ENCODE measurements at places on chromosomes 1 and 21. TPM values are rescaled to one million over a fixed set of nuclear protein-coding genes. Genes with fewer than 3 reads are reported as not detected.

GRCh38 chr21:15241997-15242736 lies 177.4 kb upstream of the NRIP1 start:
- DNase-seq: no peak
- H3K27ac ChIP-seq: no peak overlapping the region
- H3K4me1 ChIP-seq: peaks cover 6% of the 10 kb centered on the region
- no peak overlapping the region for H3K4me3 ChIP-seq
- H3K27me3 ChIP-seq: no peaks in the 10 kb centered on the region
- no peaks in the 10 kb centered on the region for H3K36me3 ChIP-seq

FAM131C gene
- total RNA-seq: 0.76 TPM

GRCh38 chr1:197750366-197750765 lies 24.9 kb downstream of the DENND1B start:
- no peaks in the 10 kb centered on the region for H3K27me3 ChIP-seq
- no peak overlapping the region for H3K4me3 ChIP-seq
- peaks cover 17% of the 10 kb centered on the region for H3K4me1 ChIP-seq
- H3K27ac ChIP-seq: no peak overlapping the region
- no peak for DNase-seq
- H3K36me3 ChIP-seq: peaks cover 34% of the 10 kb centered on the region

DNA sequence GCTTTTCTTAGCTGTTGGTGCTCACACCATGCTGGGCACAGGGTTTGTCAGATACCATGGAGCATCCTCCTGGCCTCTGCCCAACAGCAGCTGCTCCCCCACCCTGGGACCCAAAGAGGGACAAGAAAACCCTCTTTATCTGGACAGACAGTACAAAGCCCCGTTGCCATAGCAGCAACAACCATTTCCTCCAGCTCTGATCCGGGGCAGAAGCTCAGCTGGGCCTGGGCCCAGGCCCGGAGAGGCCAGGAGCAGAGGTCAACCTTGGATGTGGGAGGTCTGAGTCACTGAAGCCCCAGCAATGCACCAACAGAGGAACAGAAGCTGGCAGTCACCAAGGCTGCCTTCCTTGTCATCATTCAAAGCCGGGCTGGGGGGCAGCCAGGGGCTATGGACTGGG lies 228.4 kb upstream of the POU3F1 start:
- DNase-seq: no peak
- H3K4me1 ChIP-seq: no peaks in the 10 kb centered on the region
- no peak overlapping the region for H3K4me3 ChIP-seq

- H3K27ac ChIP-seq: peak overlapping the region; percentile 60
- H3K36me3 ChIP-seq: no peaks in the 10 kb centered on the region
- H3K4me3 ChIP-seq: no peak overlapping the region
- H3K27me3 ChIP-seq: no peaks in the 10 kb centered on the region
Measured at GRCh38 chr1:47431534-47431933, 6.3 kb upstream of the FOXD2 start.

KCNE2 gene
- not detected for total RNA-seq

DNA sequence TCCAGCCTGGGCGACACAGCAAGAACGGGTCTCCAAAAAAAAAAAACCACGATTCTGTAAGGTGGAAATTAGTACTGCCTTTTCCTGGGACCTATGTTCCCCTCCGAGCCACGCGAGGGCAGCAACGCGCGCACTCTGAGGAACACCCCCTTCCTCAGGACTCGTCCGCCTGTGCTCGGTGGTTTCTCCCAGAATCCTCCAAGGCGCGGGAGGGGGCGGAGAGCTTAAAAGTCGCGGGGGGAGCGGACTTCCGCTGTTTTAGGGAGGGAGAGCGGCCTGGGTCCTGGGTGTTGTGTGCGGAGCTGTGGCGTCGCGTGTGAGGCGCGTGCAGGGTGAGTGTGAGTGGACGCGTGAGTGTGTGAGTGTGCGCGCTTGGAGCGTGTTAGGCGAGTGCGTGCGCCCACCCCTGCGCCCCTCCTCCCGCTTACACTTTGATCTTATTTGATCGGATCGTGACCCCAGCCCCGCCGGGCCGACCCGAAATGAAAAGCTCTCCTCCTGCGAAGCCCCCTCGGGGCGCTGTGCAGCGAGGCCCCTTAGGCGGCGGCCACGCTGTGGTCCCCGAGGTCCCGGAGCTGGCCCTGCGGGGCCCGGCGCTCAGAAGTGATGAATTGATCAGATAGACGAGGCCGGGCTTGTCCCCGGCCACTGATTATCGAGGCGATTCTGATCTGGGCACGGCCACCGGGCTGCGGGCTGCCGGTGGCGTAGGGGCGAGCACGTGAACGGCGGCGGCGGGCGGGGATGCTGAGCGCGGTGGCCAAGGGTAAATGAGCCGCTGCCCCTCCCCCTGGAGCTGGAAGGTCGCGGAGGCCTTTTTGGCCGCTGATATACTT lies 9.6 kb downstream of the TMEM167B start:
- peaks cover 9% of the 10 kb centered on the region for H3K4me1 ChIP-seq
- H3K27me3 ChIP-seq: peaks cover 6% of the 10 kb centered on the region
- DNase-seq: peak; percentile 95

- DNase-seq: no peak
- H3K27ac ChIP-seq: no peak overlapping the region
- no peak overlapping the region for H3K4me3 ChIP-seq
- H3K4me1 ChIP-seq: no peaks in the 10 kb centered on the region
- H3K36me3 ChIP-seq: no peaks in the 10 kb centered on the region
Measured at GRCh38 chr1:234089396-234089795, 184.9 kb downstream of the SLC35F3 start.

DNA sequence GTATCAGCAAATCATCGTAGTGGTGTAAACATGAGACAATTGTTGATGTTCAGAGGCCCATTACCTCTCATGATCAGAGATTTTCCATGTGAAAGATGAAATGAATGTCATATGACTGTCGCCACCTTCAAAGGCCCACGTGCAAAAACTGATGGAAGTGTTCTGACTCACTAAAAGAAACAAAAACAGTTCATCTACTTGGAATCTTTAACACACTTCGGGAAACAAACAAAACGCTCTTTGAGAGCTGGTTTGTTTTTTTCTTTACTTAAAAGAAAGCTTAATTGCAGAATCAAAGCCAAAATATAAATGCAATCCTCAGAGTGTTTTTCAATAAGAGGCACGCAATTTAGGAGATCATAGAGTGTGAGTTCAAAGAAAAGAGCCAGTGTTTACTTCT lies 100.8 kb downstream of the PLPPR4 start:
- H3K4me3 ChIP-seq: no peak overlapping the region
- H3K4me1 ChIP-seq: no peaks in the 10 kb centered on the region
- H3K27me3 ChIP-seq: peaks cover 2% of the 10 kb centered on the region
- H3K27ac ChIP-seq: no peak overlapping the region
- no peaks in the 10 kb centered on the region for H3K36me3 ChIP-seq

LCE2C gene
- total RNA-seq: not detected

TSTD1 gene
- total RNA-seq: not detected

RBM8A gene
- 141 TPM for total RNA-seq

DNA sequence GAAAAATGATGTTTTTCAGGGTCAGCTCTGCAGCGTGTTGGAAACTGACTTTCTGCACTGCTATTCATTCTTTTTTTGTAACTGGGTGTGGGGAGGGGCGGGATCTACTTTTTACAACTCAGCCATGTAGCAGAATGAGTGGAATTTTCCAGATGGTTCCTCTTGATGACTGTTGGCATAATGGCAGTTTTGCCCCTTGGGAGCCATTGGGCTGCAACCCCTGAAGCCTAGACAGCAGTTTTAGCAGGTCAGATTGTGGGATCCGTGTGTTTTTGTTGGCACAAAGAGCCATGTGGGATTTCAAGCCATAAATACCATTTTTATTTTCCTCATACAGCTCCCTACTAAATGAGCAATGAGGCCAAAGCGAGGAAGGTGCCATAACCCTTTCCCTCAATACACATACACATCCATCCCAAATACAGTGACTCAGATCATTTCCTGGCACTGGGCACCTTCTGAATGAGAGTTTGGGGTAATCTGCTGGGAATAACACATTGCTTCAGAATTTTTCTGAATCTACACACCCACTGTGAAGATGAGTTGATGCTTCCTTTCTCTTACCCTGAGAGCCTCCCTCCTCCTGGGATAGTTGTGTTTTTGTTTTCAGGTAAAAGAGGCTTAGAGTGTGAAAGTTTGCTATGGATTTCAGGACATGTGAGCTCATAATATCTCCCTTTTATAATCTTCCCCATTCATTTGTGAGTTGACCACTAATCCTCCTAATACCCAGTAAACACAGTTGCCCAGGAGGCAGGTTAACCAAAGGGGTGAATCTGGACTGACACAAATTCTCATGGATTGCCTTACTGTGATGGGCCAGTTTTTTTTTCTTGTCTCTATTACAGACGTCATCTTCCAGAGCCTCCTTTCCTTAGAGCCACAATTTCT lies 13.1 kb downstream of the S100A10 start:
- H3K4me3 ChIP-seq: no peak overlapping the region
- H3K27ac ChIP-seq: peak overlapping the region; percentile 14
- H3K4me1 ChIP-seq: peaks cover 68% of the 10 kb centered on the region
- peaks cover 50% of the 10 kb centered on the region for H3K36me3 ChIP-seq
- peak; percentile 36 for DNase-seq

DNA sequence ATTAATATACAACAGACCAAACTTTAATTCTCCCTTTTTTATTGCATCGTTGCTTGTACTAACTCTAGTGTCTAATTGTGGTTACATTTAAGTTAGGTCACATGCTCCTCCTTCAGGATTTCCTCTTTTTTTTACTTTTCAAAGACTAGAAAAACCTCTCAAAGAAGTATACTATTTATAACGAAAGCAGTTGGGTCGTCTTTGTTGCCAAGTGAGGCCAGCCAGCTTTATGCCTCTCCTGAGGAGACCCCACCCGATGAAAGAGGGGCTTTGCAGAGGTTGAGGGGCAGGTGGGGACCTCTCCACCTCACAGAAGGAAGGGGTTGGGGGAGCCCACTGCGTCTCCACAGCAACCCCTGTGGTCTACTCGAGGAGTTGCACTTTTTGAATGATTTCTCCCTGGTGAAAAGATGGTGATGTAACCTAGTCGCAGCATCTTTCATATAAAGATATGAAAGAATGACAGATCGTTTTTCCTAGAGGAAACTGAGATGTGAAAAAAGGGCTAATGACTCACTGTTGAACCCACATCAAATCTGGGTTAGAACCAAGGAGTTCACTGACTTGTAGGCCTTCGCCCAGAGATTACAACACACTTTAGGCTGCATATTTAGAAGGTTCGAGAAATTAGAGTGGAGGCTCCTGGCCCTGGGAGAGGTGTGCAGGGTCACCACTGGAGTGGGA lies 6.4 kb downstream of the TGFB2 start:
- peaks cover 4% of the 10 kb centered on the region for H3K27me3 ChIP-seq
- H3K27ac ChIP-seq: no peak overlapping the region
- H3K36me3 ChIP-seq: no peaks in the 10 kb centered on the region
- H3K4me3 ChIP-seq: peak overlapping the region; percentile 5
- peaks cover 54% of the 10 kb centered on the region for H3K4me1 ChIP-seq

GRCh38 chr1:14811573-14811972 lies 213.1 kb downstream of the KAZN start:
- H3K4me1 ChIP-seq: no peaks in the 10 kb centered on the region
- no peaks in the 10 kb centered on the region for H3K27me3 ChIP-seq
- H3K4me3 ChIP-seq: no peak overlapping the region

MSH4 gene
- not detected for total RNA-seq

- H3K4me3 ChIP-seq: peak overlapping the region; percentile 89
- peak overlapping the region; percentile 92 for H3K27ac ChIP-seq
- DNase-seq: no peak
- peaks cover 13% of the 10 kb centered on the region for H3K27me3 ChIP-seq
- H3K4me1 ChIP-seq: peaks cover 30% of the 10 kb centered on the region
Measured at GRCh38 chr1:167713330-167714081, 8.3 kb upstream of the MPZL1 start.

GRCh38 chr1:118928739-118929554 lies 59.2 kb downstream of the TBX15 start:
- H3K4me1 ChIP-seq: no peaks in the 10 kb centered on the region
- H3K4me3 ChIP-seq: no peak overlapping the region

GRCh38 chr1:85421179-85421578 lies 43.8 kb downstream of the DDAH1 start:
- H3K27me3 ChIP-seq: peaks cover 9% of the 10 kb centered on the region
- DNase-seq: no peak
- H3K4me3 ChIP-seq: no peak overlapping the region
- peak overlapping the region; percentile 3 for H3K27ac ChIP-seq
- H3K4me1 ChIP-seq: peaks cover 70% of the 10 kb centered on the region
- peaks cover 75% of the 10 kb centered on the region for H3K36me3 ChIP-seq

SYDE2 gene
- 10.2 TPM for total RNA-seq

GRCh38 chr1:168386949-168387586 lies 106.4 kb downstream of the TBX19 start:
- H3K27ac ChIP-seq: no peak overlapping the region
- no peaks in the 10 kb centered on the region for H3K36me3 ChIP-seq
- no peak overlapping the region for H3K4me3 ChIP-seq
- peaks cover under 1% of the 10 kb centered on the region for H3K4me1 ChIP-seq
- peaks cover 37% of the 10 kb centered on the region for H3K27me3 ChIP-seq

ELAPOR1 gene
- 0.88 TPM for total RNA-seq

INSRR gene
- not detected for total RNA-seq

SPATA1 gene
- total RNA-seq: 1.1 TPM

ICOSLG gene
- 0.18 TPM for total RNA-seq

DNA sequence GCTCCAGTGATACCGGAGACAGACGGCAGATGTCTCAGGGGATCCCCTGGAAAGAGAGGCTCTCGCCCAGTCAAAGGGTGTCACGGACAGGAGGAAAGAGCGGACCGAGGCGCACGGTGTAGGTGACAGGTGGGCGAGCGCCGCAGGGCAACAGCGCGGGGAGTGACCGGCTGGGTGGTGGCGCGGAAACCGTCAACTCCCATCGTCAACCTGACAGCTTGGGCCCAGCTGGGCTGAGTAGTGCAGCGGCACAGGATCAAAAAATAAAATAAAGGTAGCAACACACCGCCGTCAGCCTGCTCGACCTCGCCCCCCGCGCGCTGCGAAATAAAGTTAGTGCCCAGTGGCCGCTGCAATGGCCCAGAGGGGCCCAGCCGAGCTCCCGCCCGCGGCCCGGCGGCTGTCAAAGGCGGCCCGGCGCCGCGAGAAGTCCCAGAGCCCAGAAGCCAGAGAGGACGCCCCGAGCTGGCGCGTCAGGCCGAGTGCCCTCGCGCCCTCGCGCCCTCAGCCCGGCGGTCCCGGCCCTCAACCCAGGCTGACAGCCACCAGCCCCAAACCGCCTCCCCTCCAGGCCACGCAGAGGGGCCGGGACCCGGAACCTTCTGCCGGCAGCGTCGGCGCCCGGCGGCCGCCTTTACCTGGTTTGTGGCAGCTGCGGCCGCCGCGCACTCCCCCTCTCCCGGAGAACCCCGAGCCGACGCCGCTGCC lies at the start of gene LYST:
TSS of gene LYST (minus strand) at position 702 of the 708 bp plus-strand sequence. CDS start 36,489 bp downstream, outside the sequence.
- peaks cover 4% of the 10 kb centered on the region for H3K27me3 ChIP-seq
- H3K4me1 ChIP-seq: peaks cover 51% of the 10 kb centered on the region
- peak; percentile 62 for DNase-seq
- peak within 1 kb of the TSS; percentile 92 for H3K4me3 ChIP-seq
- peaks cover 6% of the 10 kb centered on the region for H3K36me3 ChIP-seq
- H3K27ac ChIP-seq: peak within 1 kb of the TSS; percentile 92

GRCh38 chr1:182658055-182658454 lies 26.3 kb downstream of the RGS8 start:
- H3K4me3 ChIP-seq: no peak overlapping the region
- DNase-seq: no peak
- no peaks in the 10 kb centered on the region for H3K36me3 ChIP-seq

- H3K36me3 ChIP-seq: no peaks in the 10 kb centered on the region
- H3K27me3 ChIP-seq: no peaks in the 10 kb centered on the region
- H3K4me3 ChIP-seq: no peak overlapping the region
- DNase-seq: peak; percentile 17
- no peak overlapping the region for H3K27ac ChIP-seq
- peaks cover 5% of the 10 kb centered on the region for H3K4me1 ChIP-seq
Measured at GRCh38 chr1:182720463-182720862, 36.1 kb upstream of the RGS8 start.
